ENCODE measurements at places on chromosomes 7 and 10. TPM values are rescaled to one million over a fixed set of nuclear protein-coding genes. Genes with fewer than 3 reads are reported as not detected.

GRCh38 chr10:10353326-10353868, 664.3 kb upstream of the CELF2 start:
- no peak for DNase-seq
- H3K4me1 ChIP-seq = no peaks in the 10 kb centered on the region
- no peak overlapping the region for H3K4me3 ChIP-seq
- no peaks in the 10 kb centered on the region for H3K27me3 ChIP-seq
- H3K36me3 ChIP-seq = no peaks in the 10 kb centered on the region

The PTCD1 gene
- total RNA-seq = 4.3 TPM

DNA sequence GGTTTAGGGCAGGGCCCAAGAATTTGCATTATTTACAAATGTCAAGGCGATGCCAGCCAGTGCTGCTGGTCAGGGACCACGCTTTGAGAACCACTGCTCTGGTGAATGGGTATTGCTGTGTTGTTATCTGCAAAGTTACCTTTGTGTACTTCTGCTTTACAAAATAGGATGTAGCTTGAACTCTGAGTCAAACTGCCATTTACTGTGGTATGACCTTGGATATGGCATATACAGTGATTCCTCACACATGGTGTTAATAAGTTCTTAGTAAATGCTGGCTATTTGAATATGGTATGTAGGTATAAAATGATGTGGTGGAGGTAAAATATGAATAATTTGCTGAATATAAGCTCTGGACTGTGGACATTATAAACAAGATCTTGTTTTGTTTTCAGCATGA, 148.9 kb downstream of the AUTS2 start:
- no peak overlapping the region for H3K4me3 ChIP-seq
- no peaks in the 10 kb centered on the region for H3K36me3 ChIP-seq
- DNase-seq = no peak
- H3K4me1 ChIP-seq = peaks cover 15% of the 10 kb centered on the region
- no peak overlapping the region for H3K27ac ChIP-seq
- H3K27me3 ChIP-seq = no peaks in the 10 kb centered on the region

DNA sequence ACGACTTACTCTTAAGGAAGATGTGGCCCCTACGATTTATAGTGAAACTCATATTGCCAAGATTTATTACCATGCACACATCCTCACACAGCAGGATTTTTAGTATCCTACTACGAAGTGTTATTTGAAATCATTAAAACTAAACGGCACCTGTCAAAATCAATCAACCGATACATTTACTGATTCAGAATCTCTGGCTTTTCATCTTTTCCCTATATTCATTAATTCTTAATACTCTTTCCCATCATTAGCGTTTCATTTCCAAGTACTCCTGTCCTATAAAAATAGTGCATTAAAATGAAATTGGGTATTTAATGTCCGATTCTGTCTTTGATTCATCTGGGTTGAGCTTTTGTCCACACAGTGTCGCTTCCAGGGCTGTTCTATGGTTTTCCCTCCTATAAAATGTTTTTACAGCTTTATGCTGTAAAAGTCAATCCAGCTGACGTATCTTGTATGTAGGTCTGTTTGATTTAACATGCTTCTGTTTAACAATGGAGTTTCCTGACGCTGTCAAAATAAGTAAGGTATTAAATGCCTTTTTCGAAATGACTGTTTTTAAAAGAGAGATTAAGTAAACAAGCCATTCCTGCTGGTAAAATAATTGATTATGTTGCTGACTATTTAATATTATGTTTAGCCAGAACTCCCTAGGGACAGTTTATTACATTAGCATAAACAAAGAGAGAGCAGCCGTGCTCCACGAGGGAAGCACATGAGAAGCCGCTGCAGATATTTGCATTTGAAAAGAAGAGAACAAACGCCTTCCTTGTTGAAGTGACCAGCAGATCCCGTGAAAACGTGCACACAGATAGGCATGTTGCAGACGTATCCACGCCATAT, 22.3 kb upstream of the SFMBT2 start:
- no peak overlapping the region for H3K27ac ChIP-seq
- H3K4me1 ChIP-seq = no peaks in the 10 kb centered on the region
- H3K27me3 ChIP-seq = peaks cover 59% of the 10 kb centered on the region
- H3K36me3 ChIP-seq = no peaks in the 10 kb centered on the region
- H3K4me3 ChIP-seq = no peak overlapping the region
- DNase-seq = no peak

The EVX1 gene
- total RNA-seq = not detected

DNA sequence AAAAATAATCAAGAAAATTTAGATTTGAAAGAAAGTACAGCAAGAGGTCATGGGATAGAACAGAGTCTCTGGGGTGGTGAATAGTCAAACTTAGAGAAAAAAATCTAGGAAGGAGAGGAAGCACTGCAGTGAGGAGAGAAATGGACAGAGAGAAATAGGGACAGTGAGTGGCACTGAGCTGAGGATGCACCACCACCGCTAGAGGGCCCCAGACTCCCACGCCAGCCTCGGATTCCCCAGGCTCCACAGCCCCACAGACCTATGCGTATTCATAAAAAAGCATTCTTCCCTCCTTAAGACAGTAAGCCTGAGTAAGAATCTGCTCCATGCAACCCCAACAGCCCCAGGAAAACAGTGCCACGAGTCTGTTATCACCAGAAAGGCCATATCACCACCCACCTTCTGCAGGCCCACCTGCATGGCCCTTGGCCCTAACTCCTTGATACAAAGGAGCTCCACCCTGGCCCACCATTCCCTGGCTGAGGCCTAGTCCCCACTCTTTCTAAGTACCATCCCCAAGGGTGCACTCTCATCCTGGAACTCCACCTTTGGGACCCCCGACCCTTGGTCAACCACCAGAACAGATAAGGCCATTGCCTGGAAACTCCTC, 91.0 kb downstream of the ALOX5 start:
- no peak overlapping the region for H3K27ac ChIP-seq
- H3K36me3 ChIP-seq = peaks cover 18% of the 10 kb centered on the region
- no peak overlapping the region for H3K4me3 ChIP-seq

GRCh38 chr10:91251430-91252056, 31.1 kb downstream of the PCGF5 start:
- no peak overlapping the region for H3K4me3 ChIP-seq
- no peaks in the 10 kb centered on the region for H3K27me3 ChIP-seq
- H3K4me1 ChIP-seq = peaks cover 24% of the 10 kb centered on the region
- H3K36me3 ChIP-seq = peaks cover 46% of the 10 kb centered on the region

DNA sequence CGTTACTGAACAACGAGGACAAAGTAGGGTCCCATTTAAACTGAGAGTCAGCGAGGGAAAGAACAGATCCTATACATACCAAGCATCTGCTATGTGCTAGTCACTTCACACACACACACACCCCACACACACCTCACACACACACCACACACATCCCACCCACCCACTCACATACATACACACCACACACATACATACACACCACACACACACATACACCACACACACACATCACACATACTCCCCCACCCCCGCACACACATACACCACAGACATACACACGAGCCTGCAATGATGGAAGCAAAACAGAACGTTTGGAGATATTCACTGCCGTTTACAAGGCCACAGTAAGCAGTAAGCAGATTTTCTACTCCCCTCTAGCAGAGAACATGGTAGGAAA, 607 bp upstream of the GRB10 start:
- peaks cover 83% of the 10 kb centered on the region for H3K4me1 ChIP-seq
- no peak overlapping the region for H3K27ac ChIP-seq
- H3K36me3 ChIP-seq = no peaks in the 10 kb centered on the region
- no peak for DNase-seq
- no peaks in the 10 kb centered on the region for H3K27me3 ChIP-seq

- H3K4me1 ChIP-seq = no peaks in the 10 kb centered on the region
- no peak overlapping the region for H3K4me3 ChIP-seq
- H3K27me3 ChIP-seq = no peaks in the 10 kb centered on the region
These were observed 13.5 kb downstream of the ASL start for GRCh38 chr7:66088861-66089838.

DNA sequence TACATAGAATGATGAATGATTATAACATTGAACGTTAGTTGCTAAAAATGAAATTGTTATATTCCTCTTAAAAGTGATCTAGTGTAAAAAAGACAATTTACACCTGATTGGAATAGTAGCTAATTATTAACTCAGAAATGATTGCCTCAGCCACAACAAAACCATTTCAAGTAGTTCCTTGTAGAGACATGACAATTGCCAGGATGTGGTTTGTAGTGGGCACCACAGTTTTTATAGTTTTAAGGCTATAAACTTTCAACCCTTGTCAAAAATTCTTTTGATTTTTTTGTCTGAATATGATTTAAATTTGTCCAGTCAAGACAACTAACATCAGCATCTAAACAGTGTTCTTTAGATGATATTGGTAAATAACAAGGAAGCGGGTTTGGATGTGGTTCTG, 145.2 kb downstream of the SUGCT start:
- H3K36me3 ChIP-seq = no peaks in the 10 kb centered on the region
- no peak for DNase-seq
- no peak overlapping the region for H3K27ac ChIP-seq
- H3K27me3 ChIP-seq = no peaks in the 10 kb centered on the region

The PTPN20 gene
- total RNA-seq = 13.0 TPM

The FANK1 gene
- 0.30 TPM for total RNA-seq

GRCh38 chr10:109178591-109178990, 744.7 kb downstream of the XPNPEP1 start:
- H3K27me3 ChIP-seq = no peaks in the 10 kb centered on the region
- no peak overlapping the region for H3K27ac ChIP-seq
- H3K4me3 ChIP-seq = no peak overlapping the region
- no peaks in the 10 kb centered on the region for H3K36me3 ChIP-seq

GRCh38 chr7:3083350-3083749, 39.7 kb upstream of the CARD11 start:
- H3K4me1 ChIP-seq = no peaks in the 10 kb centered on the region
- H3K27ac ChIP-seq = no peak overlapping the region
- DNase-seq = no peak
- peaks cover 36% of the 10 kb centered on the region for H3K27me3 ChIP-seq
- no peaks in the 10 kb centered on the region for H3K36me3 ChIP-seq

The ZC3HAV1L gene
- total RNA-seq = 3.4 TPM

The SYT15 gene
- total RNA-seq = 1.9 TPM

DNA sequence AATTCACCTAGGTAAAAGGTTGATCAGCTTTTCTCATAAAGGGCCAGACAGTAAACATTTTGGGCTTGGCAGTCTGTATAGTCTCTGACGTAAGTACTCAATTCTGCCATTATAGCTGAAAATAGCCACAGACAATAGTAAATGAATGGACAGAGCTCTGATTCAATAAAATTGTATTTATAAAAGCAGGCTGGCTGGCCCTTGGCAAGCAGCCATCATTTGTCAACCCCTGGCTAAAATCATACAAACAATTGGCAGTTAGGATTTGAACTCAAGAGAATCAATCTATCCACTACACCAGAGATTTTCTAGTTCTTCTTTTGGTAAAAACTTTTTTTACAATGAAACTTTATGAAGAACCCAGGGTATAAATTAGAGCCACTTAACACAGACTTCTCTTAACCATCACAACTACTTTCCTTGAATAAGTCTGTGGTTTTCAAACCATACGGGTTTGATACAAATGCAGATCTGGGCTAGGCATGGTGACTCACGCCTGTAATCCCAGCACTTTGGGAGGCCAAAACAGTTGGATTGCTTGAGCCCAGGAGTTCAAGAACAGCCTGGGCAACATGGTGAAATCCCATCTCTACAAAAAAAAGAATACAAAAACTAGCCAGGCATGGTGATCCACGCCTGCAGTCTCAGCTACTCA, 124.5 kb downstream of the SLC16A9 start:
- H3K4me1 ChIP-seq = peaks cover under 1% of the 10 kb centered on the region
- H3K4me3 ChIP-seq = no peak overlapping the region
- no peaks in the 10 kb centered on the region for H3K36me3 ChIP-seq
- H3K27me3 ChIP-seq = peaks cover 4% of the 10 kb centered on the region
- no peak for DNase-seq
- no peak overlapping the region for H3K27ac ChIP-seq

The ODAD2 gene
- total RNA-seq = 0.58 TPM

- no peak overlapping the region for H3K4me3 ChIP-seq
- DNase-seq = no peak
- H3K4me1 ChIP-seq = no peaks in the 10 kb centered on the region
- H3K27me3 ChIP-seq = no peaks in the 10 kb centered on the region
- no peaks in the 10 kb centered on the region for H3K36me3 ChIP-seq
- no peak overlapping the region for H3K27ac ChIP-seq
These were observed 610.1 kb upstream of the ANKRD30A start for GRCh38 chr10:36515319-36515718.

DNA sequence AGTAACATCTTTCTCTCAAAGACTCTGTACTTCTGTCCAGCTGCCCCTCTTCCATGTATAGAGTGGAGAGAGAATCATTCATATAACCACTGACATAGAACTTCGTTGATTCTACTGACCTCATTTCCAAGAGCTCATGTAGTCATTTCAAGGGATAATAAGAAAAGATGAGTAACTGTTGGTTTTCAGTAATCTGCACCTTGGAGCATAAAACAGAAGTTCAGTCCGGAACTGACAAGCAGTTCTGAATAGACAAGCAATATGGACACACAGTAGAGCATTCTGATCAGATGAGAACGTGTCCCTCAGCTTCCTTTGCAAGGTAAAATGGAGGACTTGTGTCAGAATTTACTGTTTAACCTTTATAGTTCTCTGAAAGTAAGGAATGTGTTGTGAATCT, 847.1 kb downstream of the REEP3 start:
- no peak overlapping the region for H3K4me3 ChIP-seq
- H3K27me3 ChIP-seq = no peaks in the 10 kb centered on the region
- no peak for DNase-seq
- no peaks in the 10 kb centered on the region for H3K36me3 ChIP-seq
- no peaks in the 10 kb centered on the region for H3K4me1 ChIP-seq
- no peak overlapping the region for H3K27ac ChIP-seq

The ALOX5 gene
- 3.2 TPM for total RNA-seq

GRCh38 chr10:28763471-28764170, 86.3 kb downstream of the BAMBI start:
- no peak for DNase-seq
- no peak overlapping the region for H3K27ac ChIP-seq
- H3K4me1 ChIP-seq = no peaks in the 10 kb centered on the region
- no peaks in the 10 kb centered on the region for H3K27me3 ChIP-seq

The FAM53B gene
- total RNA-seq = 53.4 TPM

- peak; percentile 89 for DNase-seq
- no peaks in the 10 kb centered on the region for H3K27me3 ChIP-seq
- H3K4me3 ChIP-seq = no peak overlapping the region
- peak overlapping the region; percentile 81 for H3K27ac ChIP-seq
These were observed 123.9 kb downstream of the CACNA2D1 start for GRCh38 chr7:82319674-82320118.

GRCh38 chr10:77899690-77900089, 26.9 kb downstream of the DLG5 start:
- no peak overlapping the region for H3K4me3 ChIP-seq
- DNase-seq = no peak
- no peaks in the 10 kb centered on the region for H3K36me3 ChIP-seq
- H3K27ac ChIP-seq = no peak overlapping the region
- H3K27me3 ChIP-seq = no peaks in the 10 kb centered on the region
- peaks cover 33% of the 10 kb centered on the region for H3K4me1 ChIP-seq

GRCh38 chr7:44630792-44631457, 24.5 kb downstream of the OGDH start:
- H3K27ac ChIP-seq = peak overlapping the region; percentile 86
- peaks cover 23% of the 10 kb centered on the region for H3K36me3 ChIP-seq
- H3K27me3 ChIP-seq = no peaks in the 10 kb centered on the region
- H3K4me3 ChIP-seq = no peak overlapping the region
- no peak for DNase-seq
- peaks cover 95% of the 10 kb centered on the region for H3K4me1 ChIP-seq
